Activated CD4-positive, CD25-positive, alpha-beta regulatory T cell (primary cell): ENCODE measurements at places on chromosomes 3 and 15.

- no peak for DNase-seq
Measured at GRCh38 chr3:35624698-35625097, 14.6 kb upstream of the ARPP21 start.

DNA sequence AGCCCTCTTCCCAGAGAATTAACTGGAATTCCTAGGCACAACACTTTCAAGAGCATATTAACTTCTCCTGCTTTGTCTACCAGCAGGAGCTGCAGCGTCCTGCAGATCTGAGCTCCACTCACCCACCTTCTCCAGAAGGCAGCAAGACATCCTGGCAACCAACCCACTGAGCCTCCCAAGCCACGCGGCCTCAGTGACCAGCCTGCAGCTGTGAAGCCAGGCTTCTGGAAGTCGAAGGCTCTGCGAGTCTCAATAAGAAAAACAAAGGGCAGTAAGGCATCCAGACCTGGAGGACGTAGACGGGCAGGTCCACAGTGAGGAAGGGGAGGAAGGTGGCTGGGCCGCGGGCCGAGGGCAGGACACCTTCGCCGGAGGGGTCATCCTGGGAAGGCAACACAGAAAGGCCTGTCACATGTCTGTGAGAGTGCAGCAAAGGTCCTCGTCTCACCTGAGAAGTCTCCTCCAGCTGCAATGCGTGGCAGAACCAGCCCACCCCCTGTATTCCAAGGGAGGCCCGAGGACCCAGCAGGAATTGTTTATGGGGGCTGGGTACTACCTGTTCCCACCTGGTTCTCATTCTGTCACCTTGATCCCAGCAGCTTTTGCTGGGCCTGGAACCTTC is 36.2 kb downstream of the ZXDC start:
- no peak for DNase-seq

DNA sequence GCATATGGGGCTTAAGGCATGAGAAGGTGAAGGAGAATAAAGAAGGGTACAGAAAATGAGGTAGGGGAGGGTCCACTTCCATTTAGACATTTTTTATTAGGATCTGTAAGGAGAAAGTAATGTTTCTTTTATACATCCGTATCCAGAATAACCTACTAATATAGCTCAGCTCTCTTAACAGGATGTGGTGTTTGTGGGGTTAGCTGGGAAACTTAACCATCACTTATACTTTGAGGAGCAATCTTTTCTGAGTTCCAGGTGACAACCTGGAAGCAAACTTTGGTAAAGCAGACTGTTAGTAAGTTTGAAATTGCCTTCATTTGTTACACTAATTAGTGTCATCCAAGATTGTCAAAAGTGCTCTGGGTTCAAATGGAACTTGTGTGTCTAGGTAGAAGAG is 36.6 kb downstream of the BUB1B start:
- DNase-seq = no peak

DNA sequence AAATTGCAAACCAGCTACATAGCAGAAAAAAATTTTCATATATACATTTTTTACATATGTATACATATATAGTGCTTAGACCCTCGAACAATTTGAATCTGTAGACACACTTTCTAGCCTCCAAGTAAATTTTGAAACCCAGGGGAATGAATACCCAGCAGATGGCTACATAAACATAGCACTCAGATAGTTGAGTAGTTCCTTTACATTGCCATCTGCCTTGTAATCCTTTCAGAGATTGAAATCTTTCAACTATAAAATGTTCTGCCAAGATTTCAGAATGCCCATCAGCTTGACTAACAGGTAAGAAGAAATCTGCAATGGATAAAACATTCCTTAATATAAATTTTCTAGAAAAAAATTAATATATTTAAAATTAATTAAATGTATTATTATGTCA is 1333.5 kb upstream of the CADM2 start:
- no peak for DNase-seq

- no peak for DNase-seq
Measured at GRCh38 chr3:53715815-53716483, 130.3 kb downstream of the CHDH start.

DNA sequence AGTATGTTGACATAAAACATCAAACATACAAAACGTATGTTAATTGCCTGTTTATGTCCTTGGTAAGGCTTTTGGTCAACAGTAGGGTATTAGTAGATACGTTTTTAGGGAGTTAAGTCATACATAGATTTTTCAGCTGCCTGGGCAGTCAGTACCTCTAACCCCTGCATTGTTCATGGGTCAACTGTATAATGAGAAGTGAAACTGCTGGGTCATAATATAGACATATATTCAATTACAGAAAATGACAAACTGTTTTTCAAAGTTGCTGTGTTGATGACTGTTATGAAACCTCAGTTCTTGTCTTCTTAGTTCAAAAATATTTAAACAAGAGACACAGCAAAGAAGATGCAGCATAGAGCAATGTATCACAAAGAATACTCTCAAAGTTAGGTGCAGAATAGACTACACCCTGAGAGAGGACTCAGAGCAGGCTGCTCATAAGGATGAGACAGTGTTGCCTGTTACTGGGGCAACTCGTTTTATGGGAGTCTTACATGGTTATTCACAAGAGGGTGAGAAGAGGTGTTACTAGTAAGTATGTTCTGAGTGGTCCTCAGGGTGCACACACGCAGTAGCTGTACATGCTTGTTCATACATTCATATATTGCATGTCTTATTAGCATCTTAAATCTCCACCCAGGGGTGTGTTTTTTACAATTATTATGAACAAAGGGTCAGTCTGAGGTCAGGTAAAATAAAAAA is 53.1 kb upstream of the ADAMTS17 start:
- DNase-seq = no peak

- DNase-seq = no peak
Measured at GRCh38 chr15:52180196-52180835, 10.9 kb downstream of the GNB5 start.

DNA sequence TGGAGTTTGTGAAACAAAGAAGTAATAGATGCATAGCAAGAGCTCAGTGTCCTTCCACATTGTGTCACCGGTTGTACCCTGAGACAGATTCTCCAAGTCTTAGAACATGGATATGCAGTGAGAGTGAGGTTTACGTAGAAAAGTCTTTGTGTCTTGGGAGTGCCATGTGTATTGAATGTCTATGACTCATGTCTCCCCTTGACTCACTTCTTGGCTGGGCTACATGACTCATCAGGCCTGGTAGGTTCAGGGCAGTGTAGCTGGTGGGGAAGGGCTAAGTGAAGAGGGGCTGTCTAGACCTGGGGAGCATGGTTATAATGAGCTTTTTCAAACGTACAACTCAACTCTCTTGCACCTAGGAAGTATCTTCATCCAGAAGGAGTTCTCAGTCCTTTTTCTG is 167.4 kb downstream of the GAP43 start:
- DNase-seq = peak; percentile 3

DNA sequence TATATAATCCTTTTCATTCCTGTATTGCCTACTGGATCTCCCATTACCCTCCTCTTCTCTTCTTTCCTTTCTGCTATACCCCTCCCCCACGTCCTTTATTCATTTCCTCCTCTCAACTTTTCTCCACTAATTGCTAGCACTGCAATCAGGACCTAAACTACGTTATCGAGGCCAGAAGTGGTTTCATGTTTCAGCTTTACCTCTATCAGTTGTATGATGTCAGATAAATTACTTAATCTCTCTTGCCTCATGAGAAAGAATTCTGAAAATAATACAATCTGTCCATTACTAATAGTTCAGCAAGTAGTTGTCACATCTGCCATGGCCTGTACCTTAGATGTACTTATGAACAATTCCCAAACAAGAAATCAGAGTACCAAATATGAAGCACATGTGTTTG is 10.6 kb downstream of the POPDC2 start:
- DNase-seq = no peak

DNA sequence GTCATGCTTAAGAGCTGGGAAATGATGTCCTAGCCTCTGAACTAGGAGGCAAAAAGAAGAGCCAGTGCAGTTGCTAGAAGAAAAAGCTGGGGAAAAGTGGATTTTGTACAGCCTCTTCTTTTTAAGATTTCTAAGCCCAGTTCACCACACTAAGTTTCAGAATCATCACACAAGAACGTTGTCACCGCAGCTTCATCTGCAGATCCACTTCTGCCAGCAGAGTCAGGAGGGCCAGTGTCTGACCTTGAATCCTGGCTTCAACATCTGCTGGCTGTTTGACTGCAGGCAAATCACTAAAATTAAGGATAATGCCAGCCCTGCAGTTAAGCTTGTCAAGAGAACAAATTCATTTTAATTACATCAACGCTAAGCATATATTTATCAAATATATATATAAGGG is 36.2 kb downstream of the HDC start:
- DNase-seq = no peak
